GM23338 (cell line): ENCODE measurements at places on chromosomes 12 and 14. TPM values are rescaled to one million over a fixed set of nuclear protein-coding genes. Genes with fewer than 3 reads are reported as not detected.

DNA sequence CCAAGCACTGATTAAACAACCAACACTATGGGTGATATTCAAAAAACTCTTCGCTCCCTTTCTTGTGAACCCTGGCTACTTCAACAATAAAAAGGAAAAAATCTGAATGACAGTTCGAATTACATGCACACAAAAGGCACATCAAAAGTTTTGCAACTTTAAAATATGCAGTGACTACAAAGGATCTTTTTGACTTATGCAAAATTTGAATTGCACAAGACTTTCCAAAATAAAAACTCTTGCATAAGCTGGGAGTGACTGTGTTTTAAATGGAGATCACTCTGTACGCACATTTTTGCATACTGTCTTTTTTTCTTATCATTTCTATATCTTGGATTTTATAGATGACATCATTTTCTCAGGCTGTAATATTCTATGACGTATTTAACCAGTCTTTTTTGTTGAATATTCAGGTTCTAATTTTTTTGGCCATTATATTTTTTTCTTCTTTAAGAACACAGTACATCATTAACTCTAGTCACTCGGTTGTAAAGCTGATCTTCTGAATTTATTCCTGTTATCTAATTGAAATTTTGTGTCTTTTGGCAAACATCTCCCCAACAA is 667.6 kb upstream of the TBX3 start:
- H3K27ac ChIP-seq = no peak overlapping the region
- H3K4me3 ChIP-seq = no peak overlapping the region
- H3K27me3 ChIP-seq = no peaks in the 10 kb centered on the region
- no peaks in the 10 kb centered on the region for H3K4me1 ChIP-seq
- no peak for DNase-seq
- no peaks in the 10 kb centered on the region for H3K36me3 ChIP-seq

GRCh38 chr12:70876952-70877351 is 43.6 kb downstream of the PTPRR start:
- no peaks in the 10 kb centered on the region for H3K4me1 ChIP-seq
- no peak overlapping the region for H3K4me3 ChIP-seq
- no peak for DNase-seq
- H3K27ac ChIP-seq = no peak overlapping the region

GRCh38 chr12:113378291-113378690 is 19.9 kb downstream of the PLBD2 start:
- H3K4me1 ChIP-seq = no peaks in the 10 kb centered on the region
- no peaks in the 10 kb centered on the region for H3K36me3 ChIP-seq

DNA sequence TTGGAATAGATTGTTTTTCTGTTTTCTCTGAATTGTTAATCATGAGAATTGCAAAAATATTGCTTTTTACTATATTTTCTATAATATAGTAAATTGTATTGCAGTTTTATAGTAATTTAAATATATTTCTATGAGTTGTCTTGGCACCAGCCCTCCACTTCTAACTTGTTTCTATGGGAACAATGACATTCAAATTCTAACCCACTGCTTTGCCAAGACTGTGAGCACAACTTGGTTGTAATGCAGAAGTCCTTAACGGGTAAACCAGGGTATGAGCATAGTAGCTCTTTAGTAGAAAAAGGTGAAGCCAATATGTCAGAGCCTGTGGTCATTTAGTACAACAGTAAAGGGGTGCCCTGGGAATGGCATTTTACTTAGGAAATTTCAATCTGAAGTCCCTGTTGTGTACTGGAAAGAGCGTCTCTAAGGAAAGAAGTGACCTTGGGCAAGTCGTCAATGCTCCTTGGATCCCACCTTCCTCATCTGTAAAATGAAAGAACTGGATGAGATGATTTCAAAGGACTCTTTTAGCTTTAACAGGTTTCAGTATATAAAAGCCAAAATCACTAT is 283.3 kb downstream of the ATP23 start:
- H3K4me3 ChIP-seq = no peak overlapping the region
- H3K27me3 ChIP-seq = no peaks in the 10 kb centered on the region
- no peaks in the 10 kb centered on the region for H3K36me3 ChIP-seq
- no peak for DNase-seq

DNA sequence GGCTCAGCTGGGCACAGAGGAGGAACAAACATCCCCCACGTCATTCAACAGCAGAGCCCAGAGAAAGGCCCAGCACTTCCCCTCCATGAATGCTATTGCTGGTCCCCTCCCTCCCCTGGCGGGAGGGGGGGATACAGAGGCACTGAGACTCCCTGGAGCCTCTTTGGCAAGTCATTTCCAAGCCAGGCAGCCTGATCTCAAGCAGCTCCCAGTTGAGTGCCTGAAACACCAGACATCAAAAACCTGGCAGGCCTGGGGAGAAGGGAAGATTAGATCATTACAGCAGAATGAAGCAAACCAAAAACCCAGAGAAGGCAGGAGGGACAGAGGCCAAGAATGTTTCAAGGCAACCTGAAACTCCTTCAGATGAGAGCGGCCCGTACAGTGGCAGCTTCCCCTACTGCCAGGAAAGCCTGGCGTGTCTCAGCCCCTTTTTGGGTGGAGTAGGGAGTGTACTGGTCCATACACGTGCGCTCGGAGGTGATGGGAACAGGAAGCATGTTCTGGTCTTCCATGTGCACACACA is 92.1 kb downstream of the LRRC74A start:
- peaks cover 53% of the 10 kb centered on the region for H3K4me1 ChIP-seq
- H3K27me3 ChIP-seq = no peaks in the 10 kb centered on the region
- no peaks in the 10 kb centered on the region for H3K36me3 ChIP-seq
- DNase-seq = no peak
- peak overlapping the region; percentile 66; the same call in 1 of the 2 replicates for H3K27ac ChIP-seq
- H3K4me3 ChIP-seq = no peak overlapping the region

GRCh38 chr12:116143909-116144308 is 133.6 kb downstream of the MED13L start:
- H3K27me3 ChIP-seq = no peaks in the 10 kb centered on the region
- peaks cover 17% of the 10 kb centered on the region for H3K4me1 ChIP-seq
- DNase-seq = peak; percentile 41
- H3K27ac ChIP-seq = peak overlapping the region; percentile 36; the same call in 1 of the 2 replicates

DNA sequence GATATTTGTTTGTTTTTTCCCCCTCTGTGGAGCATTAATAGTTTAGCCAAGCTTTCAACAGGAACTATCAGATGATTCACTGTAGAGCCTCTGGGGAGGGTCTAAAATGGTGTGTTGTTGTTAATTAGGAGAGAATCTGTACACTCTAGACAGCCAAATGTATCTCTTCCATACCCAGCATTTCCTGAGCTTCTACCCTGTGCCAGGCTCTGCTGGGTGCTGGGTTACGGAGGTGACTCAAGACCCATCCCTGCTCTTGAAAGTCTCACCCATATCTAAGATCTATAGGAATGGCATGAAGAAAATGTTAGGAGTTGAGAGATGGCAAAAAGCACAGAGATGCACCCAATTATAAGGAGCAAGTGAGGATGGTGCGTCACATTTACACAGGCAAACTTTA is 245.8 kb downstream of the C12orf75 start:
- no peaks in the 10 kb centered on the region for H3K4me1 ChIP-seq
- no peaks in the 10 kb centered on the region for H3K27me3 ChIP-seq
- H3K4me3 ChIP-seq = no peak overlapping the region
- no peaks in the 10 kb centered on the region for H3K36me3 ChIP-seq

- no peaks in the 10 kb centered on the region for H3K27me3 ChIP-seq
- H3K36me3 ChIP-seq = no peaks in the 10 kb centered on the region
- no peak overlapping the region for H3K4me3 ChIP-seq
- no peak for DNase-seq
- peaks cover 5% of the 10 kb centered on the region; the same call in 1 of the 2 replicates for H3K4me1 ChIP-seq
- no peak overlapping the region for H3K27ac ChIP-seq
Measured at GRCh38 chr12:99436584-99436983, 211.0 kb upstream of the GARIN6 start.

GRCh38 chr12:85996280-85996679 is 122.2 kb downstream of the NTS start:
- no peaks in the 10 kb centered on the region for H3K4me1 ChIP-seq
- no peaks in the 10 kb centered on the region for H3K27me3 ChIP-seq
- no peak overlapping the region for H3K4me3 ChIP-seq
- DNase-seq = no peak
- peaks cover 24% of the 10 kb centered on the region for H3K36me3 ChIP-seq

- no peak overlapping the region for H3K4me3 ChIP-seq
- no peak overlapping the region for H3K27ac ChIP-seq
- no peaks in the 10 kb centered on the region for H3K36me3 ChIP-seq
- H3K4me1 ChIP-seq = peaks cover 5% of the 10 kb centered on the region
- H3K27me3 ChIP-seq = no peaks in the 10 kb centered on the region
Measured at GRCh38 chr14:99732436-99733210, 48.5 kb downstream of the CYP46A1 start.

DNA sequence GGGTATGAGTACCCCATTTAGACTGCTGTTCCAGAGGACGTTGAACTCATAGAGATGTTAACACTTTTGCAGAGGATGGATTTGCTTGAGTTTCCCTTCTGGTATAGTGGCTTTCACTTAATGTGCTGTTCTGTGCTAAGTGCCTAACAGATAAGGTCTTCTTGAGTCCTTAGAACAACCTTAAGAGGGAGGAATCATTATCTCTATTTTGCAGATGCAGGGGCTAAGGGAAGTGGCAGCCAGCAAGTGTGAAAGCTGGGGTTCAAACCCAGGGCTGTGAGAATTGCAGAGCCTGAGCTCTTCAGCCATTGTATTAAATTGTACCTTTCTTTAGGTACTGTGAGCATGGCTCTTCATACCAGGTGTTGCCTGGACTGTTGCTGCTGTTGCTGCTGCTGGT is 122.1 kb upstream of the NRXN3 start:
- no peak overlapping the region for H3K4me3 ChIP-seq
- DNase-seq = peak; percentile 14
- no peaks in the 10 kb centered on the region for H3K27me3 ChIP-seq
- H3K4me1 ChIP-seq = no peaks in the 10 kb centered on the region
- H3K27ac ChIP-seq = no peak overlapping the region
- H3K36me3 ChIP-seq = no peaks in the 10 kb centered on the region

DNA sequence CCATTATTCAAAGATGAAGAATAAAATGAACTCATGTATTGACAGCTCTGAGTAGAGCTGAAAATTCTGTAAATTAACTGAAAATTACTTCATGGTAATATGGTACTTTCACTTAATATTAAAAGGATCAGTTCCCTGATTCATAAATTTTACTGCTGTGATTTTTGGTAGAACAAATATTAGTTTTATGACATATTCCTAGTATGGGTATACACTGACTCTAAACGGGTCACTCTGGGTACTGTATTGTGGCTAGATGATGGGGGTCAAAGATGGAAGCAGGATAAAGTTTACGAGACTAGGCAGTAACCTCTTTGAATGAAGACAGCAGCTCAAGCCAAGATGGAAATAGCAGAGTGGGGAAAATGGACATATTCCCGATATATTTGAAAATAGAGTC is 135.5 kb downstream of the NUAK1 start:
- H3K4me1 ChIP-seq = 0 out of 2 replicates have a peak, but pooled peaks cover 3% of the 10 kb centered on the region
- H3K27ac ChIP-seq = no peak overlapping the region
- H3K27me3 ChIP-seq = no peaks in the 10 kb centered on the region
- H3K4me3 ChIP-seq = no peak overlapping the region

Gene PDZRN4
- total RNA-seq = 0.90 TPM in 1 of 2 replicates, not detected in the other

Gene KLRK1
- total RNA-seq = not detected in 2 replicates

Gene LGR5
- total RNA-seq = 0.17 and 0.66 TPM in 2 replicates

Gene SERPINA12
- total RNA-seq = not detected in 2 replicates

Gene SDR9C7
- total RNA-seq = not detected in 2 replicates

Gene OR5AU1
- not detected in 2 replicates for total RNA-seq

Gene NPFF
- total RNA-seq = 0.69 TPM in 1 of 2 replicates, not detected in the other

Gene MYO1H
- not detected in 2 replicates for total RNA-seq

Gene HRK
- 1.0 and 1.9 TPM in 2 replicates for total RNA-seq

Gene HOXC10
- total RNA-seq = not detected in 2 replicates

Gene CDKN3
- 36.3 and 61.7 TPM in 2 replicates for total RNA-seq
